Neural cell (in vitro differentiated cells): ENCODE measurements at places on chromosomes 16 and 17. TPM values are rescaled to one million over a fixed set of nuclear protein-coding genes. Genes with fewer than 3 reads are reported as not detected.

The TTYH2 gene
- polyA plus RNA-seq: 0.40 and 2.5 TPM in 2 replicates

The ATP1B2 gene
- polyA plus RNA-seq: 3.2 and 4.2 TPM in 2 replicates

The KRTAP9-4 gene
- polyA plus RNA-seq: not detected in 2 replicates

The CDRT15 gene
- not detected in 2 replicates for polyA plus RNA-seq

The P2RX1 gene
- not detected in 2 replicates for polyA plus RNA-seq

The ERCC4 gene
- polyA plus RNA-seq: 5.8 and 7.0 TPM in 2 replicates

The KRTAP2-3 gene
- not detected in 2 replicates for polyA plus RNA-seq

The GPR142 gene
- not detected in 2 replicates for polyA plus RNA-seq

The OTOA gene
- 0.12 and 1.3 TPM in 2 replicates for polyA plus RNA-seq

The ABI3 gene
- not detected in 2 replicates for polyA plus RNA-seq

The PRSS27 gene
- 3.0 and 5.9 TPM in 2 replicates for polyA plus RNA-seq
